Smooth muscle cell of the brain vasculature (primary cell): ENCODE measurements at places on chromosomes 4 and X.

DNA sequence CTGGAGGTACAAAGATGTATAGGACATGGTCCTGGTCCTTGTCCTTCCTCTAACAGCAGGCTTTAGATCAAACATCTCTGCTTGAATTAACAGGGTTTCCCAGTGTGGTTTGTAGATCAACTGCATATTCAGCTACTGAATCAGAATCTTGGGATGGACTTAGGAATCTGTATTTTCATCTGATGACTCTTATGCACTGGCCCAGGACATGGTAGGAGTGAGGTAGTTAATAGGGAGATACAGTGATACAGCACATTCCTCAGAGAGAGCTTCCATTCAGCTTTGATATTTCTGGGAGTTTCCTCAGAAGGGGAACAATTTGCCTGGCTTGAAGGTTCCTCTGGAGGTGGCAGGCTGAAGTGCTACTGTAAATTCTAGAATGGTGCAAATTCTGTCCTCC is 203.1 kb downstream of the LARP7 start:
- DNase-seq: no peak

GRCh38 chrX:102846544-102847236 is 90.4 kb upstream of the RAB40AL start:
- DNase-seq: no peak

DNA sequence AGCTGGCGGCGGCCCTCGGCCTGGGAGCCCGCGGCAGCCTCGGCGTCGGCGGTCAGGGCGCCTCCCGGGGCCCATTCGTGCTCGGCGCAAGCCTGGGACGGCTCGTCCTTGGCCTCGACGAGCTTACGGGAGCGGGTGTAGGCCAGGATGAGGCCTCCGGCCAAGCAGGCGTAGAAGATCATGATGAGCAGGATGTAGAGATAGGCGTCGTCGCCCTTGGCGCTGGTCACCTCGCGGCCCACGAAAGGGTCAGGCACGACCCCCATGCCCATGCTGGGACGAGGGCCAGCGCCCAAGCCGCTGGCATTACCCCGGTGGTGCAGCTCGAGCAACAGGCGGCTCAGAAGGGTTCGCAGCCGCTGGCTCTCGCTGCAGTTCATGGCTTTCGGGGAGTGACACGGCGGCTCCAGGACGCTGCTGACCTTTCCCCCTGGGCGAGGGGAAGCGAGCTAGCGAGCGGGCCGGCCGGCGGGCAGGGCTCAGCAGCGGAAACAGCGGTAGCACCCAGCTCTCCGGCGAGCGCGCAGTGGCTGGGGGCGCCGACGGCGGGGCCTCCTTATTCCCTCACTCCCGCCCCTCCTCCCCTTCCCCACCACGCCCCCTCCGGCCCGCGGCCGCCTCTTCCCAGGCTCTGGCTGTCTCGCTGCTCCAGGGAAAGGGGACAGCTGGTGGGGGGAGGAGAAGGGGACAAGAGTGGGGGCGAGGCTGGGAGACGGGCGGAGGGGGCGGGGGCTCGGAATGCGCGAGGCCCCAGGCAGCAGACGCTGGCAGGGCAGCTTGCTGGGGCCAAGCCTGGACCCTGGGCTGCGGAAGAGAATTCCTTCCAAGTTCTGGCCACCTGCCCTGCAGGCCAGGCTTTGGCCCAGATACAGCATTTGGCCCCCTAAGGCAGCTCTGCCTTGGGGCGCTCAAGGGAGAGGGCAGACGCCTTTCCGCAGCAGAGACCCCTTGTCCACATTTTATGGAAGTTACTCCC is at the start of gene KCNE5:
TSS of gene KCNE5 (minus strand) at position 532 of the 976 bp plus-strand sequence. CDS start at position 380, 152 bp downstream.
- DNase-seq: no peak

DNA sequence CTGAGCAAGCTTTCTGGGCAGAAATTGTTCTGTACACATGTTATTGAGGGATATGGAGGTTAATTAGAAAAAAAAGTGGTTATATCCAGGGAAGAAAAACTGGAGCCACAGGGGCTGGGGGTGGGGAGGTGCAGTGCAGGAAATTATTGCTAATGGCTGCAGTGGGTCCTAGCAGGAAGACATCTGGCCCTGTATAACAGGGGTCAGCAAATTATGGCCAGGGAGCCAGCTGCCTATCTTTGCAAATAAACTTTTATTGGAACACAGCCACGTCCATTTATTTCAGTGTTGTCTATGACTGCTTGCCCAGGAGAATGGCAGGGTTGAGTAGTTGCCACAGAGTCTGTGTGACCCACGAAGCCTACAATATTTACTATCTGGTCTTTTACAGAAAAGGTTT is 23.4 kb upstream of the PRPS2 start:
- DNase-seq: no peak

- no peak for DNase-seq
Measured at GRCh38 chrX:71301195-71301924, at the start of gene ITGB1BP2. Gene ITGB1BP2, plus strand, starts transcription at chrX:71301750. Its CDS starts 57 bp downstream, at chrX:71301807.

- DNase-seq: no peak
Measured at GRCh38 chrX:72313707-72314641, 8.3 kb upstream of the CITED1 start.

GRCh38 chrX:8981723-8982122 is 52.2 kb downstream of the FAM9B start:
- no peak for DNase-seq
